Stimulated activated naive CD8-positive, alpha-beta T cell treated with anti-CD3 and anti-CD28 coated beads, Interleukin-15, Interleukin-2, amounts not matched to agents 100 U/mL and 50 U/mL, for 24 hours (primary cell): ENCODE measurements at places on chromosomes 16 and 17.

DNA sequence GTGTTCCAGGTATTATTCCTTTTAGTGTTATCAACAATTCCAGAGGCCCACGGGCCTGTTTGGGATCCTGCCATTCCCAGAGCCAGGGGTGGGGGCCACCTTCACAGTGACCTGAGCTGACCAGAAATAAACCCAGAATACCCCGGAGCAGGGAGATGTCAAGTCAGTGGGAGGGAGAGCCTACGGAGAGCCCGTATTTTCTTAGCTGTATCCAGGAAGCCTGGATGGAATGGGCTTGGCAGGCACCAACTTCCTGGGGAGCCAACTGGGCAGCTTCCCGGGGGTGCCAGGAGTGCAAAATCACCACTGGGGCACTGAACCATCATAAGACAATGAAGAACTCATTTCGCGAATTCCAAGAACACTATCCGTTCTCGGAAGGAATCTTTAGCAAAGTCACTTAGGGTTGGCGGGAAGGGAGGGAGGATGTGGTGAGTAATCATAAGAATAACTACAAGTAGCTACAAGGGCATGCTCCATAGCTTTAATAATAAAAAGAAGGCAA lies 13.2 kb upstream of the MRTFB start:
- no peak for DNase-seq

DNA sequence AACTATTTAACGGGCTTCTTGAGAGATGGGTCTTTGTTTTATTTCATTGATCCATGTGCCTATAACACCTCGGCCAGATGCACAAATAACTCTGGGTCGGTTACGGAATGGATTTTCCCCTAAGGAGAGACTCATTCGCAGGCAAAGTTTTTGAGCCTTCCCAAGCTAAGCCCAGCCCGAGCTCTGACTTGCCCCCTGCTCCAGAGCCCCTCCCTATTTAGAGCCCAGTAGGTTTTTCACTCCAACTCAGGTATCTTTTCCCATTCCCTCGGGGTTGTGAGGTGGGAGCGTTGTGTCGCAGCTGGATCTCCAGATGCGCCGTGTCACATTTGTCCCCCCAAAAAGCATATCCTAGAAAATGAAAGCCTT lies 812 bp upstream of the MYOCD start:
- no peak for DNase-seq

- DNase-seq = no peak
Measured at GRCh38 chr16:28112908-28113307, 49.4 kb upstream of the GSG1L start.

- DNase-seq = no peak
Measured at GRCh38 chr17:57289130-57289529, 32.8 kb downstream of the MSI2 start.

DNA sequence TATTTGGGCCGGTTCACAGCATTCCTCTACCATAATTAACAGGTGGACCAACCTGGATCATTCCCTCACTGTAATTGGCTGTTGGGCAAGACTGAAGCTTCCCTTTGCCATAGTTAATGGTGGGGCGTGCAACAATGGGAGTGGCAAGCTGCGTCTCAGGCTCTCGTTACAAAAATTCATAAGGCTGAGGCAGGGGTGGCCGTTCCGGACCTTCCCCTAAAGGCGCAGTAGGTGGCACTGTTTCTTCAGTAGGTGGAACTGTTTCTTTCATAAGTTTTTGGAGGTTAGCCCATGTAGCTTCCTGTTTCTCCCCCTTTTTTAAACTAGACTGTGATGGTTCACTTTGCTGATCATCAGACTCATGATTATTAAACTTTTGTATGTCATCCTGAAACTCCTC lies 17.0 kb upstream of the TMC5 start:
- DNase-seq = no peak

- no peak for DNase-seq
Measured at GRCh38 chr16:48210747-48211146, 33.4 kb upstream of the LONP2 start.

- DNase-seq = no peak
Measured at GRCh38 chr17:17693253-17694168, 12.3 kb downstream of the RAI1 start.

DNA sequence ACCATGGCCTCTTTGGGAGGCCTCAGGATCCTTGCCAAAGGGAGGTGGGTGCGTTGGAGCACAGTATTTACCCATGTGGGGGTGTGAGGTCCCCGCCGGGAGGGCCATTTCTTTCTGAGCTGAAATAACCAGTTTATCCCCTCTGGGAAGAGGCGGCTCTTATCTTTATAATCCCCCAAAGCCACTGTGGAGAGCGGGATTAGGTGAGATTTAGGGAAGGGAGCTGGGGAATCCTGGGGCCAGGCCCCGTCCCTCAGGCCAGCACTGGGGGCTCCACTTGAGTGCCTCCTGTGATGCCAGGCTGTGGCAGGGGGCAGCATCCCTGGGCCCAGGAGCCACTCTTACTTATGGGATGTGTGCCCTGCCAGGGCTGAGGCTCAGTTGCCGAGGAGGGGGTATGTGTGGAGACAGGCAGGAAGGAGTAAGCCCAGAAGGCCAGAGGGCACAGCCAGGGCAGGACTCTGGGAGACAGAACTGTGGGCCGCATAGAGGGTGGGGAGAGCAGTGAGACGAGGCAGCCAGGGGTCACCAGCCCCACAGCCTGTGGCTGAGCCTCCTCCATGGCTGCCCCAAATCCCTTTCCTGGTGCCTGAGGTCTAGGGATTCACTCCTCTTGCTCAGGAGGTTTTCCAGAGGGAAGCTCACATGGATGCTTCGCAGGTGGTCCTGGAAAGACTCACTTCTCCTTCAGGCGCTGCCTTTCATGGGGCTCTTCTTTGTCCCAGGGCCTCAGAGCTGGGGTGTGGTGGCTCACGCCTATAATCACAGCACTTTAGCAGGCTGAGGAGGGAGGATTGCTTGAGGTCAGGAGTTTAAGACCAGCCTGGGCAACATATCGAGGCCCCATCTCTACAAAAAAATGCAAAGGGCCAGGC lies 25.0 kb downstream of the TMEM94 start:
- no peak for DNase-seq

DNA sequence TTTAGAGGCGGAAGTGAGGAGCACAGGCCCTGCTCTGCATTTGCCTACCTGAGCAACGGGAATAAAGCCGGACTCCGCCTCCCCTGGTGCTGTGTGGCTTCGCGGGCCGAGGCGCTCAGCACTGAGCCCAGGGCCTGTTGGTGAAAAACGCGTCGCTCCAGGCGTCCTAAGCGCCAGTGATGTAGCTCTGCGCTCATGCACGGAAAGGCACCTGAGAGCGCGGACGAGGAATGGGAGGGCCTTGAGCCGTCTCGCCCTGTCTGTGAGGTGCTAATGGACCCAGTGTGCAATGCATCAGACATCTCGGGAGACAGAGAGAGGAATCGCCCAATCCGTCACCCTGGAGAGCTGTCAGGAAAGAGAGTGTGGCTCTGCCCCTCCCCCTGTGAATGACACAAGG lies 17.2 kb upstream of the ATP2A3 start:
- DNase-seq = no peak

DNA sequence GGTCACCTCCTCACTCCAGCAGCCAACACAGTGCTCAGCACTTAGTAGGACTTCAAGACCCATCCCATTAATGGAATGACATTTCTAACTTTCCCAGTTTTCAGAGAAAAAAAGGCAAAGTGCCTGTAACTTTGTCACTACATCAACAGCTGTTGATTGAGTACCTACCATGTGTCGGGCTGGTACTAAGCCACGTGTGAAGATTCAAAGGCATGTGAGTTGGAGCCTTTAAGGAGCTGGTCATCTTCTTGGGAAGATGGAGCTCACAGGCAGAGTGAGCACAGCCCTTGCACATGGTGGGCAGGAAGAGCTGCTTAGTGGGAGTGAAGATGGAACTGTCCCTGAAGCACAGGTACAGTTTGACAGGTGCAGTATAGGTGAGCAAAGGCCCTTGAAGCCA lies 88.6 kb downstream of the GNAO1 start:
- no peak for DNase-seq

- no peak for DNase-seq
Measured at GRCh38 chr16:29790949-29791844, 646 bp downstream of the KIF22 start.

- DNase-seq = no peak
Measured at GRCh38 chr16:87830673-87831420, 38.5 kb downstream of the SLC7A5 start.

GRCh38 chr17:8788998-8789397 lies 10.2 kb downstream of the MFSD6L start:
- DNase-seq = no peak

DNA sequence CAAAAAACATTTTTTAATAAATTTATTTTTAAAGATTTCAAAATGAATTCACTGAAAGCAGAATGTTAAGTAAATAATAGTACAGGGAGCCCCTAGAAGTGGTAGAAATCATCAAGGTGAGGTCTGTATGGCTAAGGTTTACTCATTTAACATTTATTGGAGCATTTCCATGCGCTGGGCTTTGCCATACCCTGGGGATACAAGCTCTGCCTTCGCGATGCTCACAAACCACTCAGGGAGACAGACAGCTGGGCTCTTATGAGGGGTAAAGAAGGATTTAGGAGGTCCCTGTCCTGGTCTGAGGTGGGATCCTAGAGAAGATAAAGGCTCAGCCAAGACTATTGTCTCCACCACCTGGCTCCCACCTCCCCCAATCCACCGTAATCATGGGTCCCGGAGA lies 11.3 kb upstream of the LPCAT2 start:
- no peak for DNase-seq

- no peak for DNase-seq
Measured at GRCh38 chr17:45851873-45852272, 7.2 kb downstream of the SPPL2C start.

DNA sequence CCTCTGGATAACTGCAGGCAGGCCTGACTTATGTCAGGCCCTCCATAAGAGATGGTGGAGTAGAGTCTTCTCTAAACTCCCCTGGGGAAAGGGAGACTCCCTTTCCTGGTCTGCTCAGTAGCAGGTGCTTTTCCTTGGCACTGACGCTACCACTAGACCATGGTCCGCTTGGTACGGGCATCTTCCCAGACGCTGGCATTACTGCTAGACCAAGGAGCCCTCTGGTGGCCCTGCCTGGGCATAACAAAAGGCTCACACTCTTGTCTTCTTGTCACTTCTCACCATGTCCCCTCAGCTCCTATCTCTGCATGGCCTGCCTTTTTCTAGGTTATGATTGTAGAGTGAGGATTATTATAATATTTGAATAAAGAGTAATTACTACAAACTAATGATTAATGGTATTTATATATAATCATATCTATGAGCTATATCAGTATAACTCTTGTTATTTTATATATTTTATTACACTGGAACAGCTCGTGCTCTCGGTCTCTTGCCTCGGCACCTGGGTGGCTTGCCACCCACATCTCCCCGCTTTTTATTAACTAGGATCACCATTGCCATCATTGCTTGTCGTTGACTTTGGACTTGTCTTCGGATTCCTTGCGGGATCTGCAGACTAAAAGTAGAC lies 59.8 kb upstream of the ARL4D start:
- peak; percentile 72 for DNase-seq

GRCh38 chr16:3518986-3519348 lies 18.2 kb downstream of the CLUAP1 start:
- DNase-seq = no peak

- DNase-seq = peak; percentile 73
Measured at GRCh38 chr17:47789611-47790561, 31.7 kb downstream of the OSBPL7 start.

DNA sequence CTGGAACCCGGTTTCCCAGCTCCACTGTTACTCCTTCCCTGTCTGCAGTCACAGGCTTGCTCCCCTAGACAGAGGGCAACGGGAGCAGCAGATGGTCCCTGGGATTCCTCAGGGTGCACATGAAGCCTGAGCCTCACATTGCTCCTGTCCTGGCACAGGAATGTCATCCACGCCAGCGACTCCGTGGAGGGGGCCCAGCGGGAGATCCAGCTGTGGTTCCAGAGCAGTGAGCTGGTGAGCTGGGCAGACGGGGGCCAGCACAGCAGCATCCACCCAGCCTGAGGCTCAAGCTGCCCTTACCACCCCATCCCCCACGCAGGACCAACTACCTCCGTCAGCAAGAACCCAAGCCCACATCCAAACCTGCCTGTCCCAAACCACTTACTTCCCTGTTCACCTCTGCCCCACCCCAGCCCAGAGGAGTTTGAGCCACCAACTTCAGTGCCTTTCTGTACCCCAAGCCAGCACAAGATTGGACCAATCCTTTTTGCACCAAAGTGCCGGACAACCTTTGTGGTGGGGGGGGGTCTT lies 1.6 kb upstream of the DECR2 start:
- DNase-seq = no peak

- no peak for DNase-seq
Measured at GRCh38 chr17:80169784-80170500, at the start of gene CARD14. Gene CARD14 (plus strand): TSS chr17:80170030. CDS start chr17:80181439, 11,409 bp downstream.

DNA sequence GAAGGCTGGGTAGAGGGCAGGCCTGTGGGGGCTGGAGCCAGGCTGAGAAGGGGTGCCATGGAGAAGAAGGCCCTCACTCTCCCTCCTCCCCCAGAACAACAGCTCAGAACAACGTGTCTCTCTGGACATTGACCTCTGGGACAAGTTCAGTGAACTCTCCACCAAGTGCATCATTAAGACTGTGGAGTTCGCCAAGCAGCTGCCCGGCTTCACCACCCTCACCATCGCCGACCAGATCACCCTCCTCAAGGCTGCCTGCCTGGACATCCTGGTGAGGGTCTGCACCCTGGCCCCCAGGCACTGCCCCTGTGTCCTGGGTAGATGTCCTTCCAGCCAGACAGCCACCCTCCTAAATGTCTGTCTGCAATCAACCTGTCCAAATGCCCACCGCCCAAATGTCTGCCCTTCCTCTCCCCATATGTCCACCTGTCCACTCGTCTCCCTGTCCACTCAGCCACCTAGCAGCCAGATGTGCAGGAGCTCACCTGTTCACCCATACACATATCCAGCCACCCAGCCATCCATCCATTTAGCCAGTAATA lies 12.2 kb downstream of the GJD3 start:
- DNase-seq = no peak

DNA sequence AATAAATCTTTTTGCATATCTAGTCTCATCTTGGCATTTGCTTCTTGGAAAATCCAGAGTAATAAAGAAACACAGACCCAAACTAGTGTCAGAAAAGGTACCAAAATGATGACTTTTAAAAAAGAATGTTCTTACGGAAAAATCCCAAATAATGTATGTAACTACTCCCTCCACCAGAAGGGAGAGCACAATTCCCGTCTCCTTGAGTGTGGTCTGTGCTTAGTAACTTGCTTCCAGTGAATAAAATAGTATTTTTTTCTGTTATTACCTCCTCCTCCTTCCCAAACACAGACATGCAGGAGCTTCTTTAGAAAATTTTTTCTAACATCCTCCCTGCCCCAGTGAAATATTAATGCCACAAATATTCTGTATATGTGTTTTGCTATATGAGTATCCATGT lies 358.1 kb downstream of the ZFHX3 start:
- DNase-seq = no peak

- no peak for DNase-seq
Measured at GRCh38 chr16:72201387-72201786, 29.4 kb upstream of the PMFBP1 start.
